ENCODE measurements at places on chromosomes 1 and 21. TPM values are rescaled to one million over a fixed set of nuclear protein-coding genes. Genes with fewer than 3 reads are reported as not detected.

The SLC35E2B gene
- polyA plus RNA-seq: 61.6 TPM

- peak; percentile 0 for DNase-seq
Measured at GRCh38 chr1:1929639-1930545, 10.8 kb upstream of the TMEM52 start.

DNA sequence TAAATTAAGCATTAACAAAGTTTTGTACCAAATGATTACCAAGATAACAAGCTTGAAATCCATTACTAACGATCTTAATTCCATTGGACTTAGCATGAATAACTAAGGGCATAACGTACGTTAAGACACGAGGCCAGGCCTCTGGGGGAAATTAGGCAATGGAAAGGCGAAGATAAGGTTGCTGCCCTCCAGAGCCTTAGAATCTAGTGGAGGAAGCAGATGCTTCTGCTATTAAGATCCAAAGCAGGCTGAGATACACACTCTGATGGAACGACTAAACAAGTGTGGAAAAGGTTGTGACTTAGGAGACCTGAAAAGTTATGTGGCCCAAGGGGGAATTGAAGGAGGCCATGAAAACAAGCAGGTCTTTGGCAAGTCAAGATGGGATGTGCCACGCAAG lies 6.0 kb downstream of the AKNAD1 start:
- DNase-seq: no peak

GRCh38 chr1:225654277-225654597 lies 1.3 kb upstream of the ENAH start:
- DNase-seq: no peak

DNA sequence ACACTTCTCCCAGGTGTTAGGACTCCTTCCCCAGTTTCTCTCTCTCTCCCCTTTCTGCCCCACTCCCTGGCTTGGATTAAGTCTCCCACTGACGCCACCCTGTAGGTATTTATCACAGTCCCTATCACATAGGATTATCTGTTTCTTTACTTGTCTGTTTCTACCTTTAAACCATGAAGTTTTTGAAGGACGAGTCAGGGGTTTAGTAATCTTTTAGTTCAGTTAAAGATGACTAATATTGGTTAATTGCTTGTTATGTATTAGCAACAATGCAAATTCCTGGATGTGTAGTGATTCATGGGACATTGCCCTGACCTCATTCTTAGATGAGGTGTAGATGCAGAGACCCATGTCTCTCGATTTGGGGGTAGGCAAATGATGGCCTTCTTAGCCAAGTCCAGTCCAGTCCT lies 6.4 kb downstream of the LAMC1 start:
- no peak for DNase-seq

GRCh38 chr1:204074274-204075138 lies 1.6 kb downstream of the SOX13 start:
- peak; percentile 46 for DNase-seq

GRCh38 chr21:38605236-38605635 lies 107.0 kb upstream of the ERG start:
- DNase-seq: no peak

GRCh38 chr21:24276204-24276603 lies 1331.1 kb downstream of the MRPL39 start:
- no peak for DNase-seq

- DNase-seq: no peak
Measured at GRCh38 chr1:11453742-11454491, 25.0 kb upstream of the DISP3 start.

GRCh38 chr1:168085401-168085872 lies 51.3 kb downstream of the GPR161 start:
- peak; percentile 63 for DNase-seq

Measured in muscle of back (tissue), 13 donors.